ENCODE measurements at places on chromosomes 4 and X.

- H3K27me3 ChIP-seq = peaks cover 2% of the 10 kb centered on the region
- DNase-seq = no peak
- H3K36me3 ChIP-seq = no peaks in the 10 kb centered on the region
- no peak overlapping the region for H3K27ac ChIP-seq
- H3K4me3 ChIP-seq = no peak overlapping the region
Observed at GRCh38 chrX:132916349-132916748, 42.1 kb downstream of the HS6ST2 start.

- no peaks in the 10 kb centered on the region for H3K4me1 ChIP-seq
- no peak overlapping the region for H3K4me3 ChIP-seq
- H3K27ac ChIP-seq = no peak overlapping the region
- no peaks in the 10 kb centered on the region for H3K27me3 ChIP-seq
- DNase-seq = no peak
Observed at GRCh38 chr4:165994701-165995100, 121.7 kb downstream of the TLL1 start.

DNA sequence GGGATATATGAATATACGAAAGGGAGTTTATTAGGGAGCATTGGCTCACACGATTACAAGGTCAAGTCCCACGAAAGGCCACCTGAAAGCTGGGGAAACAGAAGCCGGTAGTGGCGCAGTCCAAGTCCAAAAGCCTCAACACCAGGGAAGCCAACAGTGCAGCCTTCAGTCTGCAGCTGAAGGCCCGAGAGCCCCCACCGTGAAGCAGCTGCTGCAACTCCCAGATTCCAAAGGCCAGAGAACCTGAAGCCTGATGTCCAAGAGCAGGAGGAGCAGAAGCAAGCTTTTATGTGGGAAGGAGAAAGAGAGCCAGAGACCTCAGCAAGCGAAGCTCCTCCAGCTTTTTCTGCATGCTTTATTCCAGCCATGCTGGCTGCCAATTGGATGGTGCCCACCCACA is 275.8 kb downstream of the PTTG2 start:
- no peaks in the 10 kb centered on the region for H3K36me3 ChIP-seq
- no peak overlapping the region for H3K4me3 ChIP-seq
- no peak for DNase-seq
- H3K27me3 ChIP-seq = peaks cover 7% of the 10 kb centered on the region

DNA sequence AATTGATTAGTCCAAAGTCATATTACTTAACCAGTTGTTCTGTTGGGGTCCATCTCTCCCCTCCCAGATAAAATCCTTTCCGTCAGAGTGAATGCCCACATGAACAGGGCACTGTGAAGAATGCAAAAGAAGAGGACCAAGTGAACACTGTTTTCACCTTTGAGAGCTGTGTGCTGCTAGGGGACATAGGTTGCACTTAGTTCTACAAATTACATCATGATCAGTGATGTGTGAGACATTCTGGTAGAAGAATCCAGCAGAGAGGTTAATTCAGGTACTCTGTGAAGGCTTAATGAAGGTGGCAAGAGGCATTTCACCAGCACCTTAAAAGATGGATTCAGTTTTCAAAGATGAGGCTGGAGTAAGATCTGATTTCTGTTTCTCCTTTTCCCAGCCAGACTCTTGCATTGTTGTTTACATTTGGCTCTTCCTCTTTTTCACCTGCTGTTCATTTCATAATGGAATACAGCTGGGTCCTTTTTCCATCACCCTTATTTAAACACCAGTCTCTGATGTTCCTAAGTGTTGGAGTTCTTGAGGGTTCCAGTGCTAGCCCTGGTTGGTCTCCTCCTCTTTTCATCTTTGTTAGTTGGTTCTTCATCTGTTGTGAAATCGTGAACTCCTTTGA is 10.9 kb downstream of the GAB1 start:
- no peaks in the 10 kb centered on the region for H3K36me3 ChIP-seq
- H3K4me3 ChIP-seq = no peak overlapping the region
- DNase-seq = no peak
- peaks cover 23% of the 10 kb centered on the region for H3K27me3 ChIP-seq

GRCh38 chrX:7891928-7892327 is 35.3 kb downstream of the PNPLA4 start:
- DNase-seq = no peak
- no peak overlapping the region for H3K4me3 ChIP-seq
- no peak overlapping the region for H3K27ac ChIP-seq
- no peaks in the 10 kb centered on the region for H3K36me3 ChIP-seq

- no peak for DNase-seq
- no peak overlapping the region for H3K27ac ChIP-seq
- no peak overlapping the region for H3K4me3 ChIP-seq
- H3K36me3 ChIP-seq = no peaks in the 10 kb centered on the region
- peaks cover 8% of the 10 kb centered on the region for H3K4me1 ChIP-seq
- H3K27me3 ChIP-seq = no peaks in the 10 kb centered on the region
Observed at GRCh38 chr4:105712766-105713165, 4.2 kb downstream of the GSTCD start.

- H3K36me3 ChIP-seq = no peaks in the 10 kb centered on the region
- no peak overlapping the region for H3K4me3 ChIP-seq
- no peak overlapping the region for H3K27ac ChIP-seq
- peaks cover 3% of the 10 kb centered on the region for H3K27me3 ChIP-seq
- no peak for DNase-seq
Observed at GRCh38 chrX:41490446-41490845, 43.3 kb downstream of the NYX start.

DNA sequence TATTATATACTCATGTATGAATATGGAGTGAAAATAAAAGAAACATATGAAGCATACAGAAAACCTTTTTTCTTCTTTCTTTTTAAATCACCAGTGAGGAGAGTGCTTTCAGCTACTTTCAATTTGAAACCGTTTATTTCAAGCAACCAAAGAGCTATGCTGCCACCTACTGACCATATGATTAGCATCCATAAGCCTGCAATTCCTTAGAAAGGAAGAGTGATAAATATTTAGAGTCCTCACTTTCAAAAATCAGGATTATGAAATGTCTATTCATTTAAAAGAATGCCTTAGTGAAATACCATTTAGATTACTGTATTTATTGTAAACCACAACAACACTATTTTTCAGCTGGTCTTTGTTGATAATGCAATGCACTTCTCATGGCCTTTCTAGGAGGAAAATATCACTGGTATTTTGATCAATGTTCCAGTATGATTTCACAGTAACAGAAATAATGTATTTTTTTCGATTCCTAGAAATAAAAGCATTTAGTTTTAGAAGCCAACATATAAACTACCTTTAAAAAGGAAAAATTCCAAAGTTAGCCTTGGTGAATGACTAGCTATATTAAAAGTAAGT is 667.6 kb downstream of the PCDH18 start:
- H3K27ac ChIP-seq = no peak overlapping the region
- no peaks in the 10 kb centered on the region for H3K36me3 ChIP-seq
- H3K4me3 ChIP-seq = no peak overlapping the region
- H3K27me3 ChIP-seq = no peaks in the 10 kb centered on the region
- no peaks in the 10 kb centered on the region for H3K4me1 ChIP-seq
